ENCODE measurements at places on chromosomes 4 and X.

DNA sequence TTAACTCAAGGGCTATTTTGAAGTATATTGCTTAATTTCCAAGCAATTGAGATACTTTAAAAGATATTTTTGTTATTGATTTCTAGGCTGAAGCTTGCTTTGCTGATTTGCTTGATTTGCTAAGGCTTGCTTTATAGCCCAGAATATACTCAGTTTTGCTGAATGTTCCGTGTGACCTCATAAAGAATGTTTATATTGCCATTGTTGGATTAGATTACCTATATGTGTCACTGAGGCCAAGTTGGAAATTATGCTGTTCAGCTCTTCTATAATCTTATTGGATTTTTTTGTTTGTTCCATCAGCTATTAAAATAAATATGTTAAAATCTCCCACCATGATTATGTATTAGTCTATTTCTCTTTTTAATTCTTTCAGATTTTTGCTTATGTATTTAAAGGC, 13.0 kb downstream of the TBC1D19 start:
- no peak for DNase-seq

DNA sequence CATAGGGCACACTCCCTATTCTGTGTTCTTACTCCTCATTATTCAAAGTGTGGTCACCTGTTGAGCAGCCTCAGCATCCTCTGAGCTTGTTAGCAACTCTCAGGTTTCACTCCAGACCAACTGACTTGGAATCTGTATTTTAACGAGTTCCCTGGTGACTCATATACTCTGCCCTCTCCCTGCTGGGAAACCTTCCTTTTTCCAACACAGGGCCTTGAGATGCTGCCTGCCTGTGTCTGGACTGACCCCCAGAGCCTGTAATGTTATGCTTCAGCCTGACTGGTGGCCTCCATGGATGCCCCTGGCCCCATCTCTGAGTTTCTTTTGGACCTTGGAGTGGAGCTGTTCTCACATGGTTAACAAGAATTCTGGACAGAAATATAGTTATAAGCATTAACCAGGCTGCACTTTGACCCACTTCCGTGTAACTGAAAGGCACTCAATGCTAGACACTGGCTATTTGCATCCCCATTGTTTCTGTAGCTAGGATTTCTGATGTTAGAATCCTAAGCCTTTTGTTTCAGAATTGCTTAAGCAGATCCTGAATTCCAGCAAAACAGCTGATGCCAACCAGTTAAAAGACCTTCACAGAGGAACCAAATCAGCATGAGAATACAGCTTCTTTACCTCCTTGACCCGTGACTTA, 262.6 kb downstream of the STIM2 start:
- no peak for DNase-seq

DNA sequence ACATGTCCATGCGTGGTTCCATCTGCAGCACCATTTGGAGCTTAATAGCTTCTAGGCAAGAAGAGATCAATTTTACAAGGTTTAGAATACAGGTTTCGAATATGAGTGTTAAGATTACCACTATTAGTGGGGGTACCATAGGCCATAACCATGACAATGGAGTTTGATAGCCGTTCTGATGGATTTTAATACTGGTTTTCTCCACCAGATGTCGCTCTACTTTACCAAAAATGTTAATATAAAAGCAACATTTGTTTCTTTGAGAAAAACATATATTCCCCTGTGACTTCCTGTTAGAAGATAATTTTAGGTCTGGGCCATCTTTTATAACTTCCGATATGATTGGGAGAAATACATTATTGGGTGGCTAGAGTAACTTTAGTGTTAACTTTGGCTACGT, 499.7 kb upstream of the POU3F4 start:
- no peak for DNase-seq

- no peak for DNase-seq
Measured at GRCh38 chr4:106835919-106836318, 200.2 kb downstream of the DKK2 start.

DNA sequence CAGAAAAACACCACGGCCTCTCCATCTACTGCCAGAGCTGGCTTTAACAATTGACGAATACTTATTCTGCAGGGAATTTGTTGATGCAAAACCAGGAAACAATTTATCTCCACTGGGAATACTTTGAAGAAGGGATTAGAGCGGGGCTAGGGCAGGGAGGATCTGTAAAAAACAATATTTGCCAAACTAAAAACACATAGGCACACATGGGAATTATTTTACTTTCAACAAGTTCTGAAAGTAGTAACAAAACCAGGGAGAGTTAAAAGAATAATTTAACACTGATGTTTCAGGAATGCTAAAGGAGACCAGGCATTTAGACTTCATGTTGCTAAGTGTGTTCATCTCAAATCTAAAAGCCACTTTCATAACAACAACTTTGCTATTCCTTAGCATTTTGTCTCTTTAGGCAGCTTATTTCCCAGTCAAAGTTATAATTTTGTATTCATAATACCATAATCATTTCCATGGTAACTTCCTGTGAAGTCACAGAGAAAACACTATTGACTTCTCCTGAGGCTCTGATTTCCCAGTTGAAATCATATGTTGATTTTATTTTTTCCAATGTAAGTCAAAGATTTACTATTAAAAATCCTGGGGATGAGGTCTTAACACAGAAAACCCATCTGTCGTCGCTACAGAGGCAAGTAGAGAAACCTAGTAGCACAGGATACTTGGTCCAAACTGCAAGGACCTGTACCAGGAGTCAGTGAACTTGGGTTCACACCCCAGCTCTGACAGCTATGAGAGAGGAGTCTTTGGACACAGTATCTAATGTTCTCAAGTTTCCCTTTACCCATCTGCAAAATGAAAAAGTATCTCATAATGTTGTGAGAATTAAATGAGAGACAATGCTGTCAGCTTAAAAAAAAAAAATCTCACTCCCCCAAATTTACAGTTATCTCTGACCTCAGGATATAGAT, 69.3 kb downstream of the SH3RF1 start:
- DNase-seq, result no peak

DNA sequence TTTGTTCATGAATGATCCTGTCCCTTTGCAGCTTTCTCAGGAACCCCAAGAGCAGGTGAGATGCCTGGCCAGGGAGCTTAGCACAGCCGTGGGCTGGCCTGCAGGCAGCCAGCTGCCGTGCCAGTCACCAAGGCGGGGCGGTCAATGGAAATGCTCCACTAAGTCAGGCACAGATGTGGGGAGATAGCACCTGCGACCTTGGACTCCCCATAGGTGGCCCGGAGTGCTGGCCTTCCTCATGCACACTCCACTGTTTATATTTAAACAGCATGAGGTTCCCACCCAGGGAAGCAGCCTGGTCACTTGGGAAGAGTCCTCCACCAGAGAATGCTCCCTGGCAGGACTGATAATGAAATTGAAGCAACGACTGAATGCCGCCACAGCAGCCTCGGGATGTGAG, 14.2 kb upstream of the ADRA2C start:
- no peak for DNase-seq

- DNase-seq, result no peak
Measured at GRCh38 chr4:93346840-93347239, 481.7 kb upstream of the ATOH1 start.

DNA sequence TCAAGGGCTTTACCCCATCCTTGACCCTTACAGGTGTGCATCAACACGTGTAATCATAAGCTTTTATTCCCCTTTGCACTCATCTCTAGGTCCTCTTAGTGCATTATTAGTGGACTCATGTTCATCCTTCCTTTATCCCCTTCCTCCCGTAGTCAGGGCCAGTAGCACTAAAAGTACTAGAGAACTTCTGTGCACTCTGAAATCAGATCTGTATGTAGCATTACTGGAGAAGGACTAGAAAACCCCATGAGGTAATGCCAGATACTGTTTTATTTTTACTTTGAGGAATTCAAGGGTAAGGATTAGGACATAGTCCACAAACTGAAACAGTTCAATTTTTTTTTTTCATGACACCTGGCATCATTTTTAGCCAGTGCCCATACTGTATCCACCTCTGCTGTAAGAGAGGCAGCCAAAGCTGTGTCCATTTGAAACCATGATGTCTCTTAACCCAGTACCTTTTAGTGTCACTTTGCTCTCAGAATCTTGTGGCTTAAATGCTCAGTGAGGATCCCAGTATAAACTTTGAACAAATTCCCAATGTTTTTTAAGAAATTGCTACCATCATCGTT, 134.7 kb downstream of the FNIP2 start:
- DNase-seq, result no peak

DNA sequence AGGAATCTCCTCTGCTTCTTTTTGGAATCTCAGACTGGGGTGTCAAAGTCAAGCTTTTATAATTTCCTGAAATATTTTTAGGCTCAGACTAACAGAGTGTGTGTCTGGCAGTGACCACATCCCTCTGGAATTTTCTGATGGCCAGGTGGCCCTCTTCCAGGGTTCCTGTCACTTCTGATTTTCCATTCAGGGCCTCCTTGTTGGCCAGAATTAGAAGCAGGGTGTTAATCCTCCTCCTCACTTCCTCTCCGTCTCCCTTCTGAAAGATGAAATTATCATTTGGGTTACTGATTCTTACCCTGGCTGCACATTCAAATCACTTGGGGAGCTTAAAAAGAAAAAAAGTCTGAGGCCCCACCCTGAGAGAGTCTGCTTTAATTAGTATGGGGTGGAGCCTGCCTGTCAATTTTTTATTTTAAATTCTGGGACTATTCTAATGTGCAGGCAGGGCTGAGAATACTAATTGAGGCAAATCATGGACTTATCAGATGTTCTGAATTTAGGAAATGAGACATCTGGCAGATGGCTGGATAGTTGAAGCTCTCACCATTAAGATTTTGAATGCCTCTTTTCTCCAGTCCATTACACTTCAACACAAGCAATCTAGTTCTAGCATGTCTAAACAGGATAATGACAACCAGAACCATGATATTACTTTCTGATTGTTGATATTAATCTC, 43.2 kb downstream of the HAND2 start:
- DNase-seq, result no peak

- no peak for DNase-seq
Measured at GRCh38 chr4:124631760-124632159, 80.8 kb downstream of the ANKRD50 start.

GRCh38 chr4:162201673-162202072, 37.9 kb upstream of the FSTL5 start:
- no peak for DNase-seq
